ENCODE measurements at places on chromosomes 4 and X.

DNA sequence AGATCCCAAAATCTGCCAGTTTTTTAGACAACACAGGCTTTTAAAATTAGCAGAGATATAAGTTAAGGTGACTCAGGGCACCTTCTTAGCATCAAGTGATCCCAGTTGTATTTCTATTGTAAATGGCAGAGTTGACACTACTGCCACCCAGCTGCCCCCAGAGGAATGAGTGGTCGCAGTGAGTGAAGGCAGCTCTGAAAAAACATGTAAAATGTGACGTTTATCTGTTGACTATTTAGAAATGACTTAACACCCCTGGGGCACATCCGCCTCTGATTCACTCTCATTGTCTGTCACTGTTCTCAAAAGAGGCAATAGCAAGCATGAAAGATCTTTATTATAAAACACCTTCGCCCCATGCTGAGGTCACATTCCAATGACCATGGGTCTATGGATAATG, 592.4 kb downstream of the ACTRT1 start:
- DNase-seq = no peak

GRCh38 chrX:37504991-37505390, 66.5 kb upstream of the LANCL3 start:
- DNase-seq = no peak

GRCh38 chrX:41275661-41276609, 58.0 kb upstream of the DDX3X start:
- peak; percentile 69 for DNase-seq

DNA sequence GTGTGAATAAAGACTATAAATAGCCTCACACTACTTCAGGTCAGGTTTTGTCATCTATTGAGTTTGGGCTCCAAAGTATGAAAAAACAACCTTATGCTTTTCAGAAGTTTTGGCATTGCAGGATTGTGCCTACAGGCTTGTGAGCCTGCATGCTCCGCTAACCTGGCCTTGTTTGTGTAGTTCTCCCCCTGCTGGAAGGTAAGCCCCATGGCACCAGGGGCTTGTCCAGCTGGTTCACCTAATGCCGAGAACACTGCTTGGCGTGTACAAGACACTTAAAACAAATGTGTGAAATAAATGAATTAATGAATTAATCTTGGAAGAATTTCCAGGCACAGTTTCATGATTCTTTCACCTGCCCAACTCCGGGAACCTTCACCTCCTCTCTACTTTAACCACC, 1.8 kb upstream of the HSD17B10 start:
- peak; percentile 49 for DNase-seq

DNA sequence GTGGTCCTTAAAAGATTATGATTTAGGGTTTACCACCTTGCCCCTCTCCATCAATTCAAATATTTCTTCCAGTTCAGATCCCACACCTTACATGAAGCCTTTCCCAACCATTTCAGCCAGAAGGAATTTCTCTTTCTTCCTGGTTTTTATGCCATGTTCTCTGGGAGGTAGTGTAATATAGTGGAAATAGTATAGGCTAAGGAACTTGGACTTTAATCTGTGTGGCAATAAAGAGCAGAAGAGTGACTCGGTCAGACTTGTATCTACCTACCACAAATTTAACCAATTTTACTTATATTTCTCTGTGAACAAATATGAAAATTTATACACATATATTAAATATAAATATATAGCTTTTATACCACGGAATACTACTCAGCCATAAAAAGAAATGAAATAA, 18.4 kb upstream of the CISD2 start:
- DNase-seq = no peak

GRCh38 chr4:140076307-140076706, 77.7 kb downstream of the MAML3 start:
- no peak for DNase-seq

- DNase-seq = no peak
Observed at GRCh38 chrX:117532339-117532738, 584.3 kb downstream of the KLHL13 start.

DNA sequence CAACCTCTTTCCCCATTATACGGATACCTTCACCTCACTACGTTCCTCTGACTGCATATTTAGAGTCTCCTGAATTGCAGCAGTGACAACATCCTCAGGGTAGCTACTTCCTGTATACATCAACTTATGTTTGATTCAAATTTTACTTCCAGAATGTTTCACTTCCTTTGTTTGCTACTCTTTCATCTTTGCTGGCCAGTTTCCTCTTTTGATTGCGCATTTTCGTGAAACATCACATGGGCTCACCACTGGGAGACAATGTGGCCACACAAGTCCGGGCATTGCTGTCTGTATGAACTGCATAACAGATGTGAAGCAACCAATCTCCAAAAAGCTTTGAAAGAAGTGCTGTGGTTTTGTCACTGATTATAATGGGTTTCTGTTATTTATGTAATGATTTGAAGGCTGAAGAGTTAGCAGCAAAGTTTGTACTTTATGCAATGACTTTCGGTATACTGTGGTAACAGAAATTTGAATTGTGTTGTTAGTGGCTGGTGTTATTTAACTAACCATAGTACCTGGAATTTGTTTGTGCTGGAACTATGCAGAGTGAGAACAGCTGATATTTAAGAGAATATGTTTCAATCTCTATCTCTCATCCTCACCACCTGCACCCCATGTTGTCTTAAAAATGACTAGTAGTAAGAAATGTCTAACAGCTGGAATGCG, 7.4 kb downstream of the SNCA start:
- no peak for DNase-seq
